C1 segment of cervical spinal cord (tissue), 14 donors: ENCODE measurements at places on chromosomes 13 and 19.

DNA sequence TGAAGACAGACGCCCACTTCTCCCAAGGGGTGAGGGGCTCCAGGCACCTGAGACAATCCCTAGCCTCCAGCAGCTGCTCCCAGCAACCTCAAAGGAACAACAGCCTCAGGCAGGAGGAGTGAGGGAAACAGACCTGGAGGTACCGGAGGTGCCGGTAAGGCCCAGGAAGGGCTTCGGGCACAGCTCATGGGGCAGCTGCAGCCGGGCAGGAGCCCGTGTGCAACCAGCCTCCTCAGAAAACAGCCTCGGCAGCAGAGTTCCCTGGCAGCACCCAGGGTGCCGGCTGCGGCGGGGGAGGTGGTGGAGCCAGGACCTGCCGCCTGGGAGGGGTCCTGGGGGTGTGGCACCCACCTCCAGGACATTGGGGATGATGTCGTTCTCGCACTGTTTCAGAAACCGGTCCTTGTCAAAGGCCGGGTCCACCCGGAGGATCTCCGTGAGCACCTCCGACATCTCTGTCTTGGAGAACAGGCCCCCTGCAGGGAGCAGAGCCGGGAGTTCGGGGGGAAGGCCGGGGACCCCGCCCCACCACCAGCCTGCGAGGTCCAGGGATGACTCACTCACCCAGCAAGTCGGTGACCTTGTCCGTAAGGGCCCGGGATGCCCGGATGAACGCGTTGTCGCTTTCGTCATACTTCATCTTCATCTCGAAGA is 6.5 kb upstream of the CTXN1 start:
- no peak for DNase-seq

DNA sequence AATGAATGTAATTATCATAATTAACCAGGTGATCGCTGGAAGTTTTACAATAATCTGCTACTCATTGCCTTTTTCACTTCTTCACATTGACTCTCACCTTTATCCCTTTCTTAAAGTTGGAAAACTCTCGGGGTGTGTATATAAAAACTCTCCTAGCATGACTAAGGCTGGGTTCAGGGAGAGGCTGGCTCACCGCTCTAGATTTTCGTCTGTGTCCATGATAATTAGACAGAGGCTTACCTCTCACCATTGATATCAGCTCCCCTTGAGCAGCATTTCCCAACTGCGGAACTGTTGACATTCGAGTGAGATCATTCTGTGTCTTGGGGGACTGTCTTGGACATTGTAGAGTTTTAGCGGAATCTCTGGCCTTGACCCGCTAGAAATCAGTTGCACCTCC is 39.4 kb downstream of the NFIX start:
- no peak for DNase-seq

- DNase-seq = no peak
Measured at GRCh38 chr13:38755793-38756192, 68.9 kb downstream of the FREM2 start.

GRCh38 chr13:100470866-100471505 is 117.6 kb downstream of the GGACT start:
- no peak for DNase-seq

GRCh38 chr19:17327654-17328516 is 6.8 kb downstream of the ANO8 start:
- no peak for DNase-seq

DNA sequence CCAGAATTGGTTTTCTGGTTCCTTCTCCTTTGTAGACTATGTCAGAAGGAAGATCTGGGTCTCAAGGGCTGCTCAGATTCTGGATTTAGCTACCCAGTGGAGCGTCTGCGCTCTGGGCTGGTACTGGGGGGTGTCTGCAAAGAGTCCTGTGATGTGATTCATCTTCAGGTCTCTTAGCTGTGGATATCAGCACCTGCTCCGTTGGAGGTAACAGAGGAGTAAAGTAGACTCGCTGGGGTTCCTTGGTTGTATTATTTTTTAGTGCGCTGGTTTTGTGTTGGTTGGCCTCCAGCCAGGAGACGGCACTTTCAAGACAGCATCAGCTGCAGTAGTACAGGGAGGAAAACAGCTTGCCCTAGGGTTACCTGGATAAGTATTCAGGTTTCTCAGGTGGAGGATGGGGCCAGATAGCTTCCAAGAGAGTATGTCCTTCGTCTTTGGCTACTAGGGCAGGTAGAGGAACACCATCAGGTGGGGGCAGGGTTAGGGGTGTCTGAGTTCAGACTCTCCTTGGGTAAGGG is 10.4 kb upstream of the KLK15 start:
- no peak for DNase-seq

DNA sequence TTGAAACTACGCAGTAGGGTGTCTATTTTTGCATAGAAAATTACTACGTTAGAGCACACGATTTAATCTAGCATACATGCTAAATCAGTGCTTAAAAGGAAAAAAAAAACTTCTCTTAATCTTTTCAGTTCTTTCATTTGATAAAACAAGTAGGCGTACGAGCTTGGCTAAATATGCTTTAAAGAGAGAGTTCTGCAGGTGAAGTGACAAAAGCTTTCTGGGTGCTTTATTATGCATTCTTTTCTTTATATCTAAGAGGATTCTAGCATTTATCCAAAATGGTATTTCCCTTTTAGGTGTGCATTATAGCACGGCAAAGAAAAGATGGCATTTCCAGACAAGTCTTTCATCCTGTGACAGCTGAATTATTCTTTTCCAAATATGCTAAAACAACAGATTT is 281.2 kb downstream of the PCDH9 start:
- DNase-seq = no peak

DNA sequence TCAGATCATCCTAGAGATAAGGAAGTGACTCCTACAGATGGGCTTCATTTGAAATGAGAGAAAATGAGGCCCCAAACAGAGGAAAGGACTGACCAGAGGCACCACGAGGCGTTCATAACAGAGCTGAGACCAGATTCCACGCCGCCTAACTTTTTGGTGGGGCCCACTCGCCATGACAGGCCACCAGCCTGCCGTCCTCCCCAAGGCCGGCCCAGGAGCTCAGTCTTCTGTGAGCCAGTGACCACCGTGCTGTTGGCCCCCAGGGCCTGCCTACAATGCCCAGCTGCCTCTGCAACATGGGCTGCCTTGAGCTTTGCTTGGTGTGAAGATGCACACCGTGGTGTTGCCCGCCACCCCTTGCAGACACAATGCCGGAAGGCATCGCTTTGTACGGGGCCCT is 40.5 kb downstream of the TSHZ3 start:
- no peak for DNase-seq

GRCh38 chr13:60571571-60571970 is 174.6 kb downstream of the TDRD3 start:
- no peak for DNase-seq

DNA sequence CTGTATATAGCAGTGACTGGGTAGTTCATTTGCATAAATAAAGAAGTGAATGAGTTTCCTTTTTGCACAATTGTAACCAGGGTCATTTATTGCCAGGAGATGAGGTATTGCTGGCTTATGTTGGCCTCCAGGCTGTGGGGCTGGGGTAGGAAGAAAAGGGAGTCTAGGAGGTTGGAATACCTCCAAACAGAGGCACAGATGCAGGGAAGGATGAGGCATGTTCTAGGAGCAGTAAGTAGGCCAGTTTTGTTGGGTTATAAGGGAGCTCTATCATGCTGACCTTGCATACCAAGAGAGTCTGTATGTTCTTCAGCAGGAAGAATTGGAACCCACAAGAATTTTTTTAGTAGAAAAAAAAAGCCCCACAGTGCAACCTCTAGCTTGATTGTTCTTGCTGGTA is 17.2 kb upstream of the CYSLTR2 start:
- DNase-seq = no peak
